Posterior cingulate gyrus (tissue), 11 donors: ENCODE measurements at places on chromosomes 12 and 14.

DNA sequence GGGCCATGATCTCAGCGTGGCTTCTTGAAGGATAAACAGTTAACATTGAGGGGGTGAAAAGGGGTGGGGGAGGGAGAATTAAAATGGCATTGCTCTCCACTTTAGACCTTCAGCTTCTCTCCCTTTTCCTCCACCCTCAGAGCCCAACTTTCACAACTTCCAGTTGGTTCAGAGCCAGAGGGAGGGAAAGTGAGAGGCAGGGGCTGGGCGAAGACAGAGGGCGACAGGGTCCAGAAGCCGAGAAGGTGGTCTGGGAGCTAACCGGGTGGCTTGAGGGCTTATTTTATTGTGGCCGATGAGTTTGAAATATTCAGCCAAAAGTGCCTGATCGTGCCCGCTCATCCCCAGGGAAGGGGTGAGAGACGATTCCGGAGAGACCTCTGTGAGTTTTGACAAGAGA, 4.1 kb downstream of the BMP4 start:
- no peak for DNase-seq

DNA sequence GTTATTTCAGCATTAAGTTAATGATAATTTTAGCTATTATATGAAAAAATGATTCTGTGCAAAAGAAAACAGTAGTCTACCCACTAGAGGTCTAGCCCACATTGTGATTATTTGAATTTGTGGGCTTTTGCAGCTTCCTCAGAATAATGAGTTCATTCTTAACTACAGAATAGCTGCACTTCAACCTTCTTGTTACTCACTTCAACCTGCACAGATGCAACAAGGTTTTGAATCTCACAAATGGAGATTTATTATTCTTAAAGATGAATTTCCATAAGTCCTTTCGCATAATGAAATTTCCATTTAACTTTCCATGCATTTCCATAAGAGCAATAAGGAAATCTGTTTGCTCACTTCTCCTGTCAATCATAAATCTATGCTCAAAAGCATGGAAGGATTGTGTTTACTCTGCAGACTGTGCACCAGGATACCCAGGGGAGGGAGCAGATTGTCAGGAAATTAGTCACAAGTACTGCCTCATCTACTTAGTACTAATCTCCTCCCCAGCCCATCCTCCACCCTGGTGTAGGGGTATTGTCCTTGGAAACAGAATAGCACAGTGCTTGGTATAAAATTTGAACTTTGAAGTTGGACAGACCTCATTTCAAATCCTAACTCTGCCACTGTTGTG, 24.1 kb downstream of the PTGER2 start:
- DNase-seq = no peak

GRCh38 chr14:87252103-87252502, 740.9 kb downstream of the GALC start:
- no peak for DNase-seq

DNA sequence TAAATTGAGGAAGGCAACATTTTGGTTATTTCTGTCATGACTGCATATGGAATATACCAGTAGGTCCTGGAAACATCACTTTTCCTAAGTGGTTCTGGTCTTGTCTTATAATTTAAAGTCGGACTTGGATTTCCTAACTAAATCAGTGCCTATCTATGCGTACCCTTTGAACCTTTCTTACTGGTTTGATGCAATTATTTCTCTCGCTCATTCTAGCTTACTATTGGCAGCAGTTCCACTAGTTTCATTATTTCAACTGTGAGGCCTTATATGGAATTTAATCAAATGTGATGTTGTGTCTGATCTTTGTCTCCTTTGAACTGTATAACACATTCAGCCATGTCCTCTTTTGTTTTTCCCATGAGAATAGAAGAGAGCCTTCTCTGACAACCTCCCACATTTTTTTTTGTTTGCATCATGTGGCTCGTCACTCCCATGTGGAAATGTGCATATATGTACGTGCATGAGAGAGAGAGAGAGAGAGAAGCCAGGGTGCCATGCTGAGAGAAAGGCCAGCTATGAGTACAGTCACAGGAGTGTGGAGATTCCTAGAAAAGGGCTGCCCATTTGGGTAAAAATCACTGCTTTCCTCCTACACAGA, 48.0 kb downstream of the AKAP6 start:
- no peak for DNase-seq

GRCh38 chr14:92973261-92973797, 50.4 kb downstream of the CHGA start:
- peak; percentile 73 for DNase-seq

GRCh38 chr14:45679853-45680252, 426.9 kb upstream of the MIS18BP1 start:
- no peak for DNase-seq
